ENCODE measurements at places on chromosomes 1 and 21.
A peak's percentile ranks its signal among the peaks of the same experiment; 100 is the strongest.

DNA sequence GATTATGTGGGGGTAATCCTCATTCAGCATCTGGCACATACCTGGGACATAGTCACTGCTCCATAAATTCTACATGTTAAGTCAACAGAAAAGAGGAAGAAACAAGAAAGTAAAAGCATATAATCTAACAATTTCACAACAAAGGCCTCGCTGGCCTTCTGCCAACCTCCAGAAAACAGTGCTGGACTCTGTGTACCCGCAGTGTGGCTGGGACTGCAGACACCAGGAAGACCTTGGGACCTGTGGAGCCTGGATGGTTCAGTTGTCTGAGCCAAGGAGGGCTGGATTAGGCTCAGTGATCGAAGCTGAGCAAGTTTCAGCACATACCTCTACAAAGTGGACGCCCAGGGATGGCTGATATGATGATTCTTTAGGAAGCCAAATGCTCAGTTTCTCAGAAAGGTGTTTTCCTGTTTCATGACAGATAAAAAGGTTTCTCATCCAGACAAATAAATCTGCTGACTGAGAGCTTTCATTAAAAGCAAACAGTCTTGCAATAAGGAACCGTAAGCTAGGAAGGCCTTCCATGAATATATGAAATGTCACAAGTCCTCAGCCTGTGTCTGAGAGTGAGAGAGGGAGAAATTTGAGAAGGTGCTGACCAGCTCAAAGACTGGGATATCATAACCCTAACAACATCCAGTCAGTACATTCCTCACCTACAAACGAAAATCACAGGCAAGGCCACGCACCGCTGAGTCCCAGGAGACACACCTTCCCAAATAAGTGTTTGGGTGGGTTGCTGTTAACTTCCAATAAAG, 48.4 kb downstream of the CAPZB start:
- DNase-seq, result no peak

DNA sequence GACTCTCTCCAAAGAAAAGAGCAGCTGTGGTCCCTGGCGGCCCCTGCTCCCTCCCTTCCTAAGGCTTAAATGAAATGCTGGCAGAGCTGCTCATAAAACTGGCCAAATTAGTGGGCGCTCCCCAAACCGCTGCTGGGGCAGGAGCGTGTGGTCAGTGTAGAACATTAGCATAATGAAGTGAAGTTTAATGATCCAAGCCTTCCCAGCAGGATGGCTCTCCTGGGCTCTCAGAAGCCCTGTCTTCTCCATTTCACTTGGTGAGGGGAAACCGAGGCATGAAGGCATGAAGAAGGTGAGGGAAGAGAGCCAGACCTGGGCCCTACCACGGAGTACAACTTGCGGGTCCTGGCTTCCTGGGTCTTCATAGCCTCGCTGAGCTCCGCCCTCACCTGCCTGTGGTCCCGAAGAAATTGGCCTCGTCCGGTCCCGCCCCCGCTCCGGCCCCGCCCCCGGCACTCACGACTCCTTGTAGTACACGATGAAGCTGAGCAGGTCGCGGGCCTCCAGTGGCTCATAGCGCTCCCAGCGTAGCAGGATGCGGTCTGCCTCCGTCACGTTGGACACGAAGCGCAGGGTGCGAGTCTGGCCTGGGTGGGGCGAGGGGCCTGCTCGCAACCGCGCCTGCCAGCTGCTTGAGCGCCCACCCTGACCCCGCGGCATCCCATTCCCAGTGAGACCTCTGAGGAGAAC, 10.3 kb downstream of the INSRR start:
- no peak for DNase-seq

DNA sequence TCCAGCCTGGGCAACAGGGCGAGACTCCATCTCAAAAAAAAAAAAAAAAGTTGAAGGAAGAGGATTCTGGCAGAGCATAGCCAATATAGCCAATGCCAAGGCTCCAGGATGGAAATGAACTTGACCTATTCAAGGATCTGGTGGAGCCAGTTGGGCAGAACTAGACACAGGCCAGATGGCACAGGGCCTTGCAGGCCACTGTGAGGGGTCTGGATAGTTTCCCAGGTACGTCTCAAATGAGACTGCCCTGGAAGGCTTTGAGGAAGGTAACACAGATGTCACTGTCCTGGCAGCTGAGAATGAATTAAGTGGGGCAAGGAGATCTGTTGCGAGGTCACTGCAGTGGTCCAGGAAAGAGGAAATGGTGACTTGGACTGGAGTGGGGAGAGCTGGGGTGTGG, 12.0 kb upstream of the ARHGEF19 start:
- no peak for DNase-seq

DNA sequence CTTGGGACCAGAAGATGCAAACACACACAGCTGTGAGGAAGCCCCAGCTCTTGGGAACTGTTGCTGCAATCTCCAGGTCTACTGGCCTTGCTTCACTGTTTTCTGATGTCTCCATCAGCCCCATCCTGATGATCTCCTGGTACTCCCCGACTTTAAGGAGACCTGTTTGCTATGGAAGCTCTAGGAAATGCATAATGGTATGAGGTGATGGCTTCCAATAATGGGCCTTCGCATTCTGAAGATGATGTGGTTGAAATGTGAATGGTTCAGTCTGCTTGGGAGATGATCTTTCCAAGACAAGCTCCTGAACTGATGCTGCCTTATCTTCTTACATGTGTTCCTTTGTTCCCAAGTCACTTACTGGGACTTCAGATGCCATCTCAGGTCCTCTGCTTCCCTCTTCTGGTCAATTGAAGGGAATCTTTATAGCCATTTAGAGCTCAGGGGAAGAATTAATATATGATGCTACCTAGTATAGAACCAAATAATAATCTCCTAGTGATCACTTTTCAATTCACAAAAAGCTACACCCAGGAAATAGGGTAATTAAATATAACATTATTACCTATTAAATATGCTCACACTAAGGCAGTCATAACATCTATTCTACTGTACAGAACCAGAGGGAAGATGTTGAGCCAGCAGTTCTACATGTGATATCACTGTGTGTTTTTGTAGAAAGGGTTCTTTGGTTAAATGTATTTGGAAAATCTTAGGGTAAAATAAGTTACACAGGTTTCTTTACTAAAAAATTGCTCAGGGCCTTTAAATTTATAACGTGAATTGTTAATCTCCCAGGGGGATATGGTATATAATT, 73.9 kb upstream of the VTCN1 start:
- DNase-seq, result peak; percentile 48

- no peak for DNase-seq
Measured at GRCh38 chr1:198352975-198353695, 187.3 kb downstream of the ATP6V1G3 start.

- no peak for DNase-seq
Measured at GRCh38 chr1:108592030-108592759, 32.3 kb downstream of the EEIG2 start.

DNA sequence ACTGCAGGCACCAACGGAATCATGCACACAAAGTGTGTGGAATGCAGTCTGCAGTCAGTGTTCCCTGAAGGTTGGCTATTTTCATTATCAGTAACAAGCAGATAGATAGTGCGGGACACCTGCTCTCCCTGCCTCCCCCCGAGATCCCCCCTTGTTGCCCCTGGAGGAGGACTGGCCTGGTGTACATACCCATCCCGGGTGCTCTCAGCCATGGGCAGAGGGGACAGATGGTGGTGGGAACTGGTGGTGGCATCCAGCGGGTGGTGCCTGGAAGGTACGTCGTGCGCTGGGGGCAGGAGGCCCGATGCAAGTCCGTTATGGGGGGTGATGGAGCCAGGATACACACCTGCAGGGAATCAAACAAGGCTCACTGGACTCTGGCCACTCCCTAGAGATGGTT, 55.2 kb downstream of the DMRTB1 start:
- DNase-seq, result no peak

GRCh38 chr1:20597650-20598049, 8.8 kb downstream of the CDA start:
- no peak for DNase-seq

- DNase-seq, result no peak
Measured at GRCh38 chr1:226915672-226915995, 24.5 kb upstream of the COQ8A start.

GRCh38 chr1:225977937-225978748, 21.0 kb downstream of the SDE2 start:
- no peak for DNase-seq

DNA sequence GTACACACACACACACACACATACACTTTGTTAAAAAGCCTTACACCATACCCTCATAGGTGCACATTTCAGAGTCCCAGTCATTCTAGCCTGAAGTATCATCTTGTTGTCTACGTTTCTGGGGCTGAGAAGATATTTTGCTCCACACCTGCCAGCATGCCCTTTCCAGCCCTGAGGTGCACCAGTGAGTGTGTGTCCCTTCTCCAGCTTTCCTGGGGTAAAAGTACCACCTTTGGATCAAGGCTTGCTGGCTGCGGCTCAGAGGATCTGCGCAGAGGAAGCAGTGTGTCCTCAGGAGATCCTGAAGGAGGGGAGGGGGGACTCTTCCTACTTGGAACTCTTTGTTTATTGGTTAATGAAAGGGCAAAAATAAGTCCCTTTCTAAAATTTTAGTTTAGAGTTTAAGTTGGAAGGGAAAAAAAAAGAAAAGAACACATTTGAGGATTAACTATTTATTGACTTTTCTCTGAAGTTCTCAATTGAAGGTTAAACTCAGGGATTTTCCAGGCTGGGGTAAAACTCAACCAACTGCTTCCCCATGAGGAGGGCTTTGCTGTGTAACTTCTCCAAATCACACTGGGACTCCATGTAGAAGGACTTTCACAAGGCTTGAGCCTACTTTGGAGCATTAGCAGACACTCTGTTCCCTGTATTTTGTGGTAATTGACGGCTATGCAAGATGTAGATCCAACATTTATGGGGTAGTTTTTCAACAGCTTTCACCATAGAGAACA, 200.3 kb upstream of the SGIP1 start:
- no peak for DNase-seq

DNA sequence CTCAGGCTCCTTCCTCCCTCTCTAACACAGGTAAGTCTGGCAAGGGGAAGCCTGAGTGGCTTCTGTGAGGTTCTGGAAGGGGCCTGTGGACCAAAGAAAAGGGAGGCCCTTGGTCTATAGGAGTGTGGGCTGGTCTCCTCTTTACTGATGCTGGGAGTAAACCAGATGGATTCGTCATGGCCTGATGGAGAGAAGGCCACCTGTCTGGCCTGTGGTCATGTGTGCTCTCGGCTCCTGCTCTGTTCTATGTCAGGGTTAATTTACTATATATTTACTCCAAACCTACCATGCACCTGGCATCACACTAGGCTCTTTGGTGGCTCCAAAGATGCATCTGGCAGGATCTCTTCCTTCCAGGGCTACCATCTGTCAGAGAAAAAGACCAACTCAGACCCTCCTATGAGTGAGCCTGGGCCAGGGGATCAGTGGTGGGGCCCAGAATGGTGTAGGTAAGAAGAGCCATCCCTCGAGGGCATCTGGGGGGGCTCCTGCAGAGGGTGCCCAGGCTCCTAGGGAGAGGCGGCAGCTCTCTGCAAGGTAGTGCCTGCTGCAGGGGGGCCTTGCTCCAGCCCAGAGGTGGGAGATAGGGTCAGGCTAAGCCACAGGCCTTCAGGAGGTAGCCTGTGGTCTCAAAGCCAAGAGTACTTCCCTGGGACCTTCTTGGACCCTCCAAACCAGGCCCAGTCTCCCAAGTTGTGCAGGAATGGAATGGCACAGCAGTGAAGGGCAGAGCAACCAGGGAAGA, 68.2 kb upstream of the SELENON start:
- DNase-seq, result no peak

GRCh38 chr1:236072001-236072400, 7.1 kb upstream of the NID1 start:
- DNase-seq, result no peak

- DNase-seq, result no peak
Measured at GRCh38 chr1:224736619-224737352, 120.7 kb downstream of the CNIH3 start.

DNA sequence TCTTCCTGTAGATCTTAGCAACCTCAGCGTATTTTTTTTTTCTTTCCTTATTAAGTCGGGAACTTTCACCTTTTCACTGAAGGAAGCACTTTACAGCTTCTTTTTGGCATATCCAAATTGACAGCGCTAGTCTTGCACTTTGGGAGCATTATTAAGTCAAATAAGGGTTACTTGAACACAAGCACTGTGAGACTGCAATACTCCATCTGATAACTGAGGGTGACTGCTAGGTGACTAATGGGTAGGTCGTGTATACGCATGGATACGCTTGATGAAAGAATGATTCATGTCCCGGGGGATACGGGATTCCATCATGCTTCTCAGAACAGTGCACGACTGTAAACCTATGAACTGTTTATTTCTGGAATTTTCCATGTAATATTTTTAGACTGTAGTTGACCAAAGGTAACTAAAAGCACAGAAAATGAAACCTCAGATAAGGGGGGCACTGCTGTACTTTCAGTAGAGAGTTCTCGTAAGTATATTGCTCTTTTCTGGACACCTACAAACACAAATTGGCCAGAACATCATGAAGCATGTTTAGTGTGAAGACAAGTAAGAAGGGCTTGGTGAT, 364.7 kb downstream of the SMYD3 start:
- DNase-seq, result no peak

GRCh38 chr1:234540404-234540762, 61.4 kb upstream of the TARBP1 start:
- no peak for DNase-seq

DNA sequence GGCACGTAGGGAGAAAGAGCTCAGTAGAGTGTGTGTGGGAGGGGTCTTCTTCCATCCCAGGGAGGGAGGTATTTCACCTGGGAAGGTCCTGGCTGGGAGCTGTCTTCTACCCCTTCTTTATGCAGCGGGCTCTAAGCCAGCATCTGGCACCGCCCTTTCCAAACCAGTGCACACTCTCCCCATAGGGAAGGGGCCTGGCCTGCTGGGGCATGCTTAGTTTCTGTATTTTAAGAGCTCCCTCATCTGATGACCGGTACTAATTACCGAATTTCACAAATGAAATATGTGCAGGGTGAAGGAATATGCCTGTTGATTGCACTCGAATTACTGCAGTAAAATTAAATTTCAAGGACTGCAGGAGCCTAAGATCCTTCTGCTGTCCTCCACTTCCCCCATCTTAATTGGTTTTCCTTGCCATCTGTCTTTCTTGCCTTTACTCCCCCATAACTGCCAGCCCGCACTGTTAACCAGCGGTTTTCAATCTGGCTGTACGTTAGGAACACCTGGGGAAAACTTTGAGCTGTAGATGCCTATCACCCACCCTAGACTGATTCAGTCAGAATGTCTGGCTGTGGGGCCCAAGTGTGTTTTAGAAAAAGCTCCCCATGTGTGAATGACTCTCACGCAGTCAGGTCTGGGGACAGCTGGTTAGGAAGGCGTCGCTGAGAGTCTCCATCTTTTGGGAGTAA, 20.1 kb downstream of the GALNT2 start:
- DNase-seq, result no peak

DNA sequence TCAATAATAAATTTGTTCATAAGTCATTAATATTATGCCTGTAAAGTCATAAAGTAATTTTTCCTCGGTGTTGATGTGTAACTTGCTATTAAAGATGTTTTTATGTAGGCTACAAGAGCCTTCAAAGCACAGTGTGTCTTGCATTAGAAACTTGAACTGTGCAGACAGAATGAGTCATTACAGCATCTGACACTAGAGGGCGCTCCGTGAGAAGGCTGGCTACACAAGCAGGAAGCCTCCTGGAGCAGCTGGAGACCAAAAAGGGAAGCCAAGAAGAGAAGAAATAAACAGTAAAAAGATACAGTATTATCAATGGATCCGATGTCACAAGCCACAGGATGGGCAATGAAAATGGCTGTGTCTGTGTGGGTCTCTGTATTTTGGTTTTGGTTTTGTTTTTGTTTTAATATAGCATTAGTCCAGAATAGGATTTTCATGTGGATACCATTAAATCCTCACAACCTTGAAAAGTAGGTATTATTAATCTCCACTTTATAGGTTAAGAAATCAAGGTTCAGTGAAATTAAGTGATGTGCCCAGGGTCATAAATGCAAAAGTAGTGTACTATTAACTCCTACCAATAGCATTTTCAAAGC, 16.1 kb upstream of the LRRC8D start:
- DNase-seq, result peak; percentile 56

All from NCI-H1048 (cell line).